Motor neuron (in vitro differentiated cells): ENCODE measurements at places on chromosomes 5 and 9.

DNA sequence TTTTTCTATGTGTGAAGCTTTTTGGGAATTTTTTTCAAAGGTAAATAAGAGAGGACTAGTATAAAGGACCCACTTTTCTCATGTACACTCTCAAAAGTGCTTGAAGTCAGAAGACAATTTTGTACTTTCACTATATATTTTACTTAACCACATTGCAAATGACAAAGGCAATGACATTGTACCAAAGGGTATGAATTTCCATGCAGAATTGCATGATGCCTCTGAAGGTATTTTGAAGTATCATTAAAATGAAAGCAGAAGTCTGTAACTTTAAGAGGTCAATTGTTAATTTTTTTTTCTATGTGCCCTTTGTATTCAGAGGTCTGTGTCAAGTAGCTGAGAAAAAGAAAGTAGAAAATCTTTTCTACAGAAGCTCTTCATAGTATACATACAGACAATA lies 84.7 kb downstream of the ST8SIA4 start:
- no peak for ATAC-seq

DNA sequence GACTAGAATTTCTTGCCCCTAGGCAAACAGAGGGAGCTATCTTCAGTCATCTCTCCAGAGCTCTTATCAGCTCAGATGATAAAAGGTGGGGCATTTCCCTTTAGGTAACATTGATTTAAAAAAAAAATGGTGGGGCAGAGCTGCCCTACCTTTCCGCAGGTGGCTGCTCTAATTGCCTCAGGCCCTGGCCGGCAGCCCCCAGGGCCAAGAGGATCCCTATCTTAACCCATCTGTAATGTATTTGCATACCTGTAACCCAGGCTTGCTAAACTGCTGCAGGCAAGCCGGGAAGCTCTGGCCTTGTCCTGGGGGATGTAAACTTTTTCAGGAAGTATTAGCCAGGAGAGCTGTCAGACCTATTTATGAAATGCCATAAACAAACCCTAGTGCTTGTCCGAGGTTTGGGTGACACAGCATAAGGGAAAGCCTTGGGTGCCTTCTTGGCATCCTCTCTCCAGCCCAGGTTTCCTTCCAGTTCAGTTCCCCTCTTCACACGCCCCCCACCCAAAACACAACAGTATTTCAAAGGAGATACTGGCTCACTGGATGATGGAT lies 20.9 kb upstream of the ZSWIM6 start:
- no peak for ATAC-seq

DNA sequence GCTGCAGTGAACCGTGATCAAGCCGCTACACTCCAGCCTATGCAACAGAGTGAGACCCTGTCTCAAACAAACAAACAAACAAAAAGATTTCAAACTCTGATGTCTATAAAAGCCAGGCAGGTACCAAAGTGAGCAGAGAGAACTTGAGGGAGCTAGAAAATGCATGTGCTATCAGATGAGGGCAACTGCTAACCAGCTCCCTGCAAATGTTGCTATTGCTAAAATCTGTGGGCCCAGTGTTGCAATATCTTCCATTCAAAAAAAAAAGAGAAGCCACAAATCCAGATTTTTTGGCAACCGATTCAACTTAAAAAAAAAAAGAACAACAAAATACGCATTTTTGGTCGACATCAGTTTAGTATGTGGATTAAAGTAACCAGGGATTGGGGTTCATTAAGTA lies 5.5 kb downstream of the UBE2D2 start:
- ATAC-seq: no peak

GRCh38 chr9:93058355-93059010 lies at the start of gene SUSD3:
Gene SUSD3 (plus strand): TSS chr9:93058701. CDS start chr9:93058743, 42 bp downstream.
- peak; percentile 79 for ATAC-seq

DNA sequence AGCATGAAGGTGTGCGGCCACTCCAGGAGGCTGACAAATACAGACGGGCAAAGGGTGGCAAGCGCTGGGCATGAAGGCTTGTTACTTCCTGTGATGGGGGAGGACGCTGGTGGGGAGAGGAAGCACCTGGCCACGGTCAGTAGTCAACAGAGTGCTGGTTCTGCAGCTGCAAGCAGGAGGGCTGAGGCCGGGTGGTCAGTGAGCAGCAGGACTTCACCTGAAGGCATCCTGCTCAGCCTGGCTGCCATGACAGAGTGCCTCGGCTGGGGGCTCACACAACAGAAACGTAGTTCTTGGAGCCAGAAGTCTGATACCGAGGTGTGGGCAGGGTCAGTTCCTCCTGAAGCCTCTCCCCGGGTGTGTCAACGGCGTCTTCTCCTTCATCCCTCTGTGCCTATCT lies 118.6 kb upstream of the IRX4 start:
- no peak for ATAC-seq

DNA sequence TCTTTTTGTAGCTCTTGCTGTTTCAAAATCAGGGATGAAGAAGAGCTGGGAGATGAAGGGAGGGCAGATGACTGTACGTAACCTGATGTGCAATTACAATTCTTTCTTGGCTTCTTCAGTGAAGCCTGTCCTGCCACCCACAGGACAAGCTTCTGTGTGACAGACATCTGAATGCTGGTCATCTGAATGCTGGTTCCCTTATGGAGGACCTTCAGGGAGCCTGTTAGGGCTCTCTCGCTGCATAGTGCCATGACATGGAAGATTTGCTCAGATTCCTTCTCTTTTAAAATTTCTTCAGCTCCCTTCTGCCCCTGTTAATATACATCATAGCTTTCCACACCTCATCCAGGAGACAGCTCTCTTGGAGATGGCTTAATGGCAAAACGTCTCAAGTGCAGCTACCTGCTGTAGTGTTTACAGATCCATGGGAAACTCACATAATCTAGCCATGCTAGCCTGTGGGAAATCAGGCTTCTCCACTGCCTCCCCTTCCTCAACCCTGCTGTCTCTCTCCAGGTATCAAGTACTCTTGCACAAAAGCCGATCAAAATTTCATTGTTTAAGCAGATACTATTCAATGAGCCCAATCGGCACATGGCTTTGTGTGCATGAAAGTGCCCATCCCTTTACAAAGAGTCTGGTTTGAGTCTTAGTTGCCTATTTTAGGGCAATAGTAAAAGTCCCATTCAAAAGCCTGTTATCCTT lies 134.6 kb downstream of the RAB3C start:
- ATAC-seq: peak; percentile 51

GRCh38 chr9:100083448-100084127 lies 15.2 kb downstream of the ERP44 start:
- no peak for ATAC-seq

DNA sequence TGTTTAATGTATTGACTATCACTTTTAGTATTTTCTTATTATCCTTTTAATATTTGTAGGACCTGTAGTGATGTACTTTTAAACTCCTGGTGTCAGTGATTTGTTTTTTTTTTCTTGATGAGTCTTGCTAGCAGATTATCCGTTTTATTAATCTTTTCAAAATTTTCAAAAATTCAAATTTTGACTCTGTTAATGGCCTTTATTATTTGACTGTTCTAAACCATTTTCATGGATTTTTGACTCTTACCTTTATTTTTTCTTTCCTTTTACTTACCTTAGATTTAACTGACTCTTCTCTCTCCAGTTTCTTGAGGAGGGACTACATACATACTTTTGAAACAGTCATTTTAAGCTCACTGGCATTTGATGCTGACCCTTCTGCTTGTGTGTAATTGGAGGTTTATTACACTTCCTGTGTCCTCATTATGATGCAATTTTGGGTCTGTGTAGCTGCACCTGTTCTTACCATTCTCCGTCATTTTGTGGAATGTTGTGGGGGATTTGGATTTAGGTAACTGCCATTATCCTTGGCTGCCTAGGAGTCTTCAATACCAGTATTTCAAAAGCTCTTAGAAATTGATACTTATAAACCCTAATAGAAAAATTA lies 32.0 kb upstream of the EXOC3 start:
- ATAC-seq: no peak

- no peak for ATAC-seq
Measured at GRCh38 chr5:135395866-135396265, 3.2 kb downstream of the MACROH2A1 start.

GRCh38 chr5:115551415-115551814 lies 6.8 kb upstream of the FEM1C start:
- ATAC-seq: no peak

- ATAC-seq: no peak
Measured at GRCh38 chr5:31651241-31651640, 12.3 kb downstream of the PDZD2 start.

- peak; percentile 70 for ATAC-seq
Measured at GRCh38 chr5:170225326-170226128, 7.3 kb upstream of the C5orf58 start.

DNA sequence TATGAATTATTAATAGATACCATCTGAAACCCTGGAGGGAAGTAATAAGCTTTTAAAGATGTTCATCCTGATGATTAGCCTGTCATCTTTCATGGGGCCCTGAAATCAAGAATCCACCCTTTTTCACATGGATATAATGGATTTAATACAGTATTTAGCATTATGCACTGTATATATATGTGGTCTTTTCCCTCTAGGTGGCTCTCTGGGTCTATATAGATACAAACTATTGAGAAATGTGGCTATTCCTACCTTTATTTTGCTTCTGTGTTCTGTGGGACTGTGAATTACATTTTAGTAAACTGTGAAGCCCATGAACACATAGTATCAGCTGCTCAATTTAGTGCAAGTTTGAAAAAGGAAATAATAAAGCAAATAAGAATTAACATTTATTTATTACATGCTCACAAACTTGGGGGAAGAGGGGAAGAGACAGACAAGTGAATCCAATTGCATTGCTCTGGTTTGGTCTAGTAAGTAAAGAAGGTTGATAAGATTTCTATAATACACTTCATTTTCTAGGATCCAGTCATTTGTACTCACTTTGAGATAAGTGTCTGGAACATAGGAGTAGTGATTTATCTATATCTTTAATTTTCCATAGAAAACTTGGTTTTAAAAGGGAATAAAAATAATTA lies 112.2 kb downstream of the SCAMP1 start:
- ATAC-seq: peak; percentile 44

DNA sequence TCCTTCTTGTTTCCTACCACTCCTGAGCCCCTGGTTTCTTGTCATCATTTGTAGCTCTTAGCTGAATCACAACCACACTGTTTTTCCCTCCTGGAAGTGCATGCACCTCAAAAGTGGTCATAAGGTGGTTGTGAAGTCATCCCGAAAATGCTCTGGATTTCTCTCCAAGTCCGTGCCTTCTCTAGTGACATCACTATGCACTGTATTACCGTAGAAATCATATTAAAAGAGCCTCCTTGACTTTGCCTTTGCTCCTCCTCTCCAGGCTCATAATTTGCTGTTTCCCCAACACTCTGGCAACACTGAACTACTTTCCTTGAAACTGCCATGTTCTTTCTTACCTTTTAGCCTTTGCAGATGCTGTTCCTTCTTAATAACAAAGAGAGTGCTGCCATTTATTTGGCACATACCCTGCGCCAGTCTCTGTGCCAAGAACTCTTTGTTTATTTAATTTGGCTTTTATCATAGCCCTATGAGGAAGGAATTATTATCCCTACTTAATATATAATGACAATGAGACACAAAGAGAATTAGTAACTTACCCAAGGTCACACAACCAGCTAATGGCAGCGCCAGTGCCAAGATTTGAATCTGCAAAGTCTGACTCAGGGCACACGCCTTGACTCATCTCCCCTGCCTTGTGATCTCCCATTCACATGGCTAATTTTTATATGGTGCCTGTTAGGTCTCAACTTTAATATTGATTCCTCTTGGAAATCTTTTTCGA lies 115.4 kb downstream of the KIF4B start:
- ATAC-seq: peak; percentile 72

DNA sequence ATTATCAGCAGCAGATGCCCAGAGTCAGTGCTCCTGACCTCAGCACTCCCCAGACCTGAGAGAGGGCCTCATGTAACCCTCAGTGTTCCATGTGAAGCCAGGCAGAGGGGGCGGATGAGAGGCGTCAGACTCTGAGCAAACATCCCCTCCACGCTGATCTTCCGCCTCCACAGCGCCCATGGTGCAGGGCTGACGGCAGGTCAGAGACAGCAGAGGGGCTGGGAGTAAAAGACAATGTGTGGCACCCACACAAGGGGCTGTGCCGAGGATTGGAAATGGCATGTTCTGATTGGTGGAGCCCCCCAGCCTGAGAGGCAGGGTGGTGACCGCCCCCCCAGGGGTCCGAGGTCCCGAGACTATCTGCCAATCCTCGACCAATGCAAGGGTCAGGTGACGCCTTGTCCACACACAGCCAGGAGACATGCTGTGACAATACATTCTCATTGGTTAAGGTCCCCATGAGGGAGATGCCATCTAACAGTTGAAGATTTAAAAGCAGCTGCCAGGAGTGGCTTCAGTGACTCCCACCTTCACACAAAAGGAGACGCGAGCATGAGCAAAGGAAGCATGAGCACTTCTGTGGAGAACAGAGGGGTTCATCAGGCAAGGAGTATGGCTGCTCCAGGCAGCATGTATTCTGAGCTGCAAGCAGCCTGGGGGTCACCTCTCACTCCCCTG lies 19.3 kb upstream of the SLC25A51 start:
- ATAC-seq: no peak

- ATAC-seq: no peak
Measured at GRCh38 chr5:57626703-57627102, 144.1 kb upstream of the ACTBL2 start.

- no peak for ATAC-seq
Measured at GRCh38 chr5:80054682-80055081, 19.5 kb downstream of the THBS4 start.

DNA sequence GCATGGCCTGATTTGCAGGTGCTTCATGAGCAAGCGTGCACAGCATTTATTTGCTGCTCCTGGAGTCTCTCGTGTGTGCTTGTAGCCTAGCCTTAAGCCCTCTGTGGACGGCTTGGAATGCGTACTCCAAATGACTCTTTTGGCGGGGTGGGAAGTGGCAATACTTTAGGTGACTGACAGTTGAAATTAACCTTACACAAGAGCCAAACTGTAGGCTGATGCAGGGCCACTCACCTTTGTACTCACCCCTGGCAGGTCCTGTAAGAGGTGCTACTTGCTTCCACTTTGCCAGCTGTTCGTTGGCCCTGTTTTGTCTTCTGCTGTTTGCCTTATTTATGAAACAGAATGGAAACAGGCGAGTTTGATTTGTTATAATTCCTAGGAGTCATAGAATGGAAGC lies 22.9 kb downstream of the TENT4A start:
- ATAC-seq: no peak

- no peak for ATAC-seq
Measured at GRCh38 chr5:111411301-111411700, 101.0 kb downstream of the STARD4 start.

DNA sequence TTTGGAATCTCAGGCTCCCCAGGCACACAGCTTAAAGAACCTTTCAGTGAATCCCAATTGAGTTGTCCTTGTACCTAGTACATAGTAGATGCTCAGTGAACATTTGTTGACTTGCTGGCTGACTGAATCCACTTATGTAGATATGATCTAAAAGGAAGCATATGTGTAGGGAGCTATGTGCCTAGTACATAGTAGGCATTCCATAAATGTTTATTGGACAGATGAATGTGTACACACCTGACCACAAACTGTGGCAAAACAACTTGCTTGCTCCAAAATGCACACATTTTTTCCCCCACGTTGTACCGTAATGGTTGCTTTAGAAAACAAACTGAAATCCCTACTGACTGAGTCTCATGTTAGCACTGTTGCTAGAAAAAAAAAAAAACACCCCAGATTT lies 80.2 kb upstream of the IL12B start:
- ATAC-seq: no peak
